ENCODE measurements at places on chromosomes 2 and 18.

DNA sequence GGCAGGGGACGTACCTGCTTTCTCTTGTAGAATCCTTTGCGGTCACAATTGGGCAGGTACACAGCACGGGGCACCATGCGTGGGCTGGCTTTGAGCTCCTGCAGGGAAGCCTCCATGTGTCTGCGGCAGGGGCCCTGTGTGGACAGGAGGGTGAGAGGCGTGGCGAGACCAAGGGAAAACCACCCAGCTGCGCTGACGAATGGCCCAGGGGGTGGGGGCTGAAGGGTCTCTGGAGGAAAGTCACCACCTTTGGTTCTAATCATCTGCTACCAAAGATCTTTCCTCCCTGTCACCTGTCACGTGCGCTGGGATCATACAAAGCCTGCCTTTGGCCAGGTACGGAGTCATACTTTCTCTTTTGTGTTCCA is 17.3 kb downstream of the IGFBP5 start:
- no peak overlapping the region for H3K27ac ChIP-seq
- no peak overlapping the region for H3K4me3 ChIP-seq
- H3K36me3 ChIP-seq = no peaks in the 10 kb centered on the region
- H3K27me3 ChIP-seq = peaks cover 75% of the 10 kb centered on the region
- H3K4me1 ChIP-seq = peaks cover 5% of the 10 kb centered on the region

- H3K36me3 ChIP-seq = peaks cover 2% of the 10 kb centered on the region
- H3K27me3 ChIP-seq = peaks cover 22% of the 10 kb centered on the region
- H3K4me1 ChIP-seq = peaks cover 5% of the 10 kb centered on the region
Observed at GRCh38 chr2:10538224-10538894, 90.2 kb upstream of the ODC1 start.

GRCh38 chr2:233171344-233171743 is 80.1 kb upstream of the ATG16L1 start:
- H3K36me3 ChIP-seq = peaks cover 19% of the 10 kb centered on the region
- H3K4me3 ChIP-seq = no peak overlapping the region
- H3K27me3 ChIP-seq = no peaks in the 10 kb centered on the region
- H3K4me1 ChIP-seq = peaks cover 9% of the 10 kb centered on the region
- DNase-seq = no peak

DNA sequence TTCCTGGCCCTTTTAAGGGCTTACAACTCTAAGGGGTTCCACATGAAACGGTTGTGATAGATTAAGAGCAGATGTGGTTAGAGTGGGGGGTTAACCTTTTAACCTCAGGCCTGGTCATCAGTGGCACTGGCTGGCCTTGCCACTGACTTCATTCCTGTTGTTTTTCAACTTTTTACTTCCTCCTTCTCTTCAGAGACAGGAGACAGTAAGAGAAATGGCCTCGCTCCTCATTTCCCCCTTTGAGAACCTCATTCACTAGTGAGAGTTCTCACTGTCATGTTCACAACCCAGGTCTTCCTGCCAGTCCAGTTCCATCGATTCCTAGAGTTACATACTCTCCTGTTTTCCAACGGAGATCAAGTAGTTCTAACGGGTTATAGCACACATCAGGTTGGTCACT is 101.6 kb upstream of the SLC1A4 start:
- H3K27ac ChIP-seq = no peak overlapping the region
- no peak for DNase-seq
- H3K27me3 ChIP-seq = peaks cover 24% of the 10 kb centered on the region
- H3K4me1 ChIP-seq = peaks cover 3% of the 10 kb centered on the region
- H3K4me3 ChIP-seq = no peak overlapping the region

DNA sequence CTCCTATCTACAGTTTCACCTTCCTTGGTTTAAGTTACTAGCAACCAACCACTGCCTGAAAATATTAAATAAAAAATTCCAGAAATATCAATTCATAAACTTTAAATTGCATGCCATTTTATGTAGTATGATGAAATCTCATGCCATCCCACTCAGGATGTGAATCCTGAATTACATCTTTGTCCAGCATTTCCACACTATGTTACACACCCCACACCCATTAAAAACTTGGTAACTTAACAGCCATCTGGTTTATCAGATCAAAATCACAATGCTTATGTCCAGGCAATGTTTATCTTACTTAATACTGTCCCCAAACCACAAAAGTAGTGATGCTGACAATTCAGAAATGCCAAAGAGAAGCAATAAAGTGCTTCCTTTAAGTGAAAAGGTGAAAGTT is 21.6 kb downstream of the CUL3 start:
- peaks cover 35% of the 10 kb centered on the region for H3K4me1 ChIP-seq
- no peaks in the 10 kb centered on the region for H3K27me3 ChIP-seq
- peaks cover 2% of the 10 kb centered on the region for H3K36me3 ChIP-seq
- DNase-seq = no peak
- H3K4me3 ChIP-seq = no peak overlapping the region

DNA sequence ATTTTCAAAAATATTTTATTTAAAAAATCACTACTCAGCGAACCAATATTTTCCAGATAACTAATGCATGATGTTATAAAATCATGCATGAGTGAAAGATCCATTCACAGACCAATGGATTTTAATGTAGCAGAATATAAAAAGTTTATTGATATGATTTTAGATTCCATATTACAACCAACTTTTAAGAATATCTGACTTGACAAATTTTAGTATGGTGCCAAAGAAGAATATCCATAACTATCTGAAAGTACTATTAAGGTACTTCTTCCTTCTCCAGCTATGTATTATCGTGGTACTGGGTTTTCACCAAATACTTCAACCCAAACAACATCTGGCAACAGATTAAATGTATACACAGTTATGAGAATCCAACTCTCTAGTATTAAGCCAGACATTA is 99.9 kb upstream of the NOSTRIN start:
- H3K27me3 ChIP-seq = no peaks in the 10 kb centered on the region
- no peak for DNase-seq
- H3K4me1 ChIP-seq = peaks cover 10% of the 10 kb centered on the region
- H3K36me3 ChIP-seq = peaks cover 3% of the 10 kb centered on the region
- no peak overlapping the region for H3K4me3 ChIP-seq

DNA sequence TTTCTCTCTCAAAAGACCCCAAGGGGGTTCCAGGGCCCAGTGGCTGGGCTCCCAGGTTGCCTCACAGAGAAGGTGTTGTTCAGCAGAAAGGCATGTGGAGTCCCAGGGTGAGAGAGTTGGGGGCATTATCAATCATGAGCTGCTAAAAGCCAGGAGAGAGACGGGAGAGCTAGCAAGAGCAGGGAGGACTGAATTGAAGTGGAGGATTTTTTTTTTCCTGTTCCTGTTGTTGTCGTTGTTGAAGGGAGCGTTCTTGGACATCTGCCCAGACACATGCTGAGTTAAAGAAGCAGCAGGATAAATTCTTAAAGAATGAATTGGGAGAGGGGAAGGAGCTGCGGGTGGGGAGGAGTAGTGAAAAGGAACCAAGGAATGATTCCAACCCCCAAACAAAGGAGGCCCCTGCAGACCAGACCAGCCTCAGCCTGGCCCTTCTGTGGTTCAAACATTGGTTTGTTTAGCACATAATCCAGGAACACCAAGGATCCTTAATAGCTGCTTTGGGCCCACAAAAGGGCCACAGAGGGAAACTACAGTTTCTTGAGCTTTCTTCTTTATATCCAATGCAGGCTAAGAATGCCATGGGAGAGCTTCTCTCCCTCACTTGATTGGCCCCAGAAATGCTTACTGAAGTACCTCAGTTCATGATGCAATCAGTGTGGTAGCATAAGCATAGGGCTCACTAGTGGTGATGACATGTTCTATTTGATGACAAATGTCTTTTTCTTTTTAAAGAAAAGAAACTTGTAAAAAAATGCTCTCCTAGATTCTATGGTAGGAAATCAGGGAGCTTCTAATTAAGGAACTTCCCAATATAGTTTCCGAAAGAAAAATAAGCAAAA is 146.0 kb downstream of the SETBP1 start:
- peaks cover 2% of the 10 kb centered on the region for H3K4me1 ChIP-seq
- peaks cover 9% of the 10 kb centered on the region for H3K27me3 ChIP-seq
- no peaks in the 10 kb centered on the region for H3K36me3 ChIP-seq
- H3K27ac ChIP-seq = no peak overlapping the region
- no peak for DNase-seq

DNA sequence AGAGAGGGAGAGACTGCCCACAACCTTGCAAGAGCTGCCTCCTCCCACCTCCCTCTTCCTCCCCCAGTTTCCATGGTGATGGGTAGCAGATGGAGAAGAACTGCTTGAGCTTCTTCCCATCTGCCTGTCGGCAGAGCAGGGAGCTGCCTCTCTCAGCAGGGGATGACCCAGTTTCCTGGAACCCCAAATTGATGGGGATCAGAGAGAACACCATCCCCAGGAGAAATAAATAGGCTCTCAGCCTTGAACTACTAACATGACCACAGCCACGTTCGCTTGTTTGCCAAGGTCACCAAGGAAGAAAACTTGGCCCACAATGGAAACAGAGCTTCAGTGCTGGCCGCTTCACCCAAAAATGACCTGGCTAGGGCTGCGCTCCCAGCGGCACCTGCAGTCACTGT is 82.2 kb downstream of the ADD2 start:
- peaks cover 2% of the 10 kb centered on the region for H3K4me1 ChIP-seq
- H3K27ac ChIP-seq = peak overlapping the region; percentile 54
- no peak for DNase-seq
- H3K36me3 ChIP-seq = no peaks in the 10 kb centered on the region

- DNase-seq = no peak
- H3K4me1 ChIP-seq = peaks cover 4% of the 10 kb centered on the region
- peaks cover 19% of the 10 kb centered on the region for H3K27me3 ChIP-seq
- no peak overlapping the region for H3K4me3 ChIP-seq
- H3K27ac ChIP-seq = no peak overlapping the region
- peaks cover 3% of the 10 kb centered on the region for H3K36me3 ChIP-seq
Observed at GRCh38 chr2:23657371-23657770, 269.6 kb downstream of the ATAD2B start.

- H3K27me3 ChIP-seq = peaks cover 6% of the 10 kb centered on the region
- no peak overlapping the region for H3K27ac ChIP-seq
- no peaks in the 10 kb centered on the region for H3K36me3 ChIP-seq
- H3K4me1 ChIP-seq = no peaks in the 10 kb centered on the region
- no peak overlapping the region for H3K4me3 ChIP-seq
Observed at GRCh38 chr2:108907822-108908712, 81.0 kb downstream of the EDAR start.

- H3K27me3 ChIP-seq = no peaks in the 10 kb centered on the region
- H3K4me1 ChIP-seq = peaks cover 25% of the 10 kb centered on the region
- peak overlapping the region; percentile 53 for H3K27ac ChIP-seq
Observed at GRCh38 chr2:69538249-69538648, 101.0 kb upstream of the NFU1 start.

GRCh38 chr2:160454070-160454797 is 39.4 kb downstream of the RBMS1 start:
- no peaks in the 10 kb centered on the region for H3K27me3 ChIP-seq
- DNase-seq = no peak
- no peak overlapping the region for H3K4me3 ChIP-seq
- H3K27ac ChIP-seq = no peak overlapping the region
- peaks cover 25% of the 10 kb centered on the region for H3K4me1 ChIP-seq
- H3K36me3 ChIP-seq = peaks cover 2% of the 10 kb centered on the region

DNA sequence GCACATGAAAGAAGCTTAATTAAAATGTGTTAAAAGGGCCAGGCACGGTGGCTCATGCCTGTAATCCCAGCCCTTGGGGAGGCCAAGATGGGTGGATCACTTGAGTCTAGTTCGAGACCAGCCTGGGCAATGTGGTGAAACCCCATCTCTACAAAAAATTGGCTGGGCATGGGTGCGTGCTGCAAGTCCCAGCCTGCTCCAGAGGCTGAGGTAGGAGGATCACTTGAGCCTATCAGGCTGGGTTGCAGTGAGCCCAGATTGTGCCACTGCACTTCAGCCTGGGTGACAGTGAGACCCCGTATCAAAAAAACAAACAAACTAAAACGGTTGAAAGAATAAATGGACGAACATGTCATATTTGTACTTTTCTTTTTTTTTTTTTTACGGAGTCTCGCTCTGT is 26.0 kb downstream of the REL start:
- no peaks in the 10 kb centered on the region for H3K27me3 ChIP-seq
- no peak overlapping the region for H3K4me3 ChIP-seq
- peaks cover 6% of the 10 kb centered on the region for H3K36me3 ChIP-seq
- peaks cover 7% of the 10 kb centered on the region for H3K4me1 ChIP-seq
- no peak for DNase-seq

- H3K27ac ChIP-seq = no peak overlapping the region
- H3K4me1 ChIP-seq = peaks cover 8% of the 10 kb centered on the region
- H3K27me3 ChIP-seq = no peaks in the 10 kb centered on the region
Observed at GRCh38 chr2:26327291-26328272, 18.4 kb upstream of the SELENOI start.

DNA sequence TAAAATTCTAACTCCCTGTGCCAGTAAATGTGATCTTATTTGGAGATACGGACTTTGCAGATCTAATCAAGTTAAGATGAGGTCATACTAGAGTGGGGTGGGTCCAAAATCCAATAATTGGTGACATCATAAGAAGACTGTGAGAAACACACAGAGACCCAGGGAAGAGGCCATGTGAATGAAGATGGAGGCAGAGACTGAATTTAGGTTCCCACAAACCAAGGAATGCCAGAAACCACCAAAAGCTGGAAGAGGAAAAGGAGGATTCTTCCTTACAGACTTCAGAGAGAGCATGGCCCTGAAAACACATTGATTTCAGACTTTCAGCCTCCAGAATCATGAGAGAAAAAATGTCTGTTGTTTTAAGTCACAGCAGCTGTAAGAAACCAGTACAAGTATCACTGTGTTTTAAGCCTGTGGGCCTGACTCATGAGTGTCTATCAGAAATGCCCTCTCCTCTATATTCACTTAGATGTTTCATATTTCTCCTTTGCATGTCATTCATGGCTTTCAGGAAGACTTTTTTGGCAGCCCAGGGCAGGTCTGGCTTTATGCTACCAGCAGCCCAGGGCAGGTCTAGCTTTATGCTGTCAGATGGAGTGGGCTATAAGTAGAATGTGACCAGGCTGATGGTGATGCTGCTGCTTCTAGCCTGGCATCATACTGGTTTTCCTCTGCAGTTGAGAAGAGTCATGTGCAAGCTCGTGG is 100.0 kb downstream of the SPOPL start:
- DNase-seq = no peak
- no peak overlapping the region for H3K4me3 ChIP-seq
- no peak overlapping the region for H3K27ac ChIP-seq
- no peaks in the 10 kb centered on the region for H3K27me3 ChIP-seq

GRCh38 chr18:65788373-65788772 is 37.6 kb downstream of the CDH7 start:
- H3K27me3 ChIP-seq = no peaks in the 10 kb centered on the region
- no peak overlapping the region for H3K4me3 ChIP-seq
- no peaks in the 10 kb centered on the region for H3K36me3 ChIP-seq
- no peaks in the 10 kb centered on the region for H3K4me1 ChIP-seq

GRCh38 chr2:46230115-46230571 is 67.1 kb upstream of the EPAS1 start:
- peaks cover 5% of the 10 kb centered on the region for H3K27me3 ChIP-seq
- no peaks in the 10 kb centered on the region for H3K36me3 ChIP-seq
- peaks cover 19% of the 10 kb centered on the region for H3K4me1 ChIP-seq
- peak overlapping the region; percentile 93 for H3K27ac ChIP-seq
- DNase-seq = no peak

DNA sequence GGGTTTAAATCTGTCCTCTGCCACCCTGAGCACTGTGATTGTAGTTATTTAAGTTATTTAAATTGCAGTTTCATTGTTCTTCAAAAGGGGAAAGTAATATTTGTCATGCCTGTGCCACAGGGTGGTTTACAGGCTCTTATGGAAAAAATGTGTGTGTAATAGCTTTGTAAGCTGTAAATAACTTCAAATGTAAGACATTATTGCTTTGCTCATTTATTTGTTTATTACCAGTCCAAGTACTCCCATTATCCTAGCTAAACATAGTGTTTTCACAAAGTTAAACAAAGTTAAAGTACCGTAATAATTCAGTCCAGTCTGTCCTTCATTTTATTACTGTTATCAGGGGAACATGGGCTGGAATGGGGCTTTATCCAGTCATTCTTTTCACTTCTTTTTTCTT is 43.4 kb upstream of the IGFBP2 start:
- H3K4me1 ChIP-seq = no peaks in the 10 kb centered on the region
- H3K36me3 ChIP-seq = no peaks in the 10 kb centered on the region
- no peak overlapping the region for H3K4me3 ChIP-seq
- no peak for DNase-seq
- H3K27ac ChIP-seq = no peak overlapping the region
